ENCODE measurements at places on chromosomes 11 and 22.

- peak; percentile 64 for DNase-seq
Measured at GRCh38 chr22:46070803-46071450, 79.4 kb upstream of the PPARA start.

- DNase-seq = no peak
Measured at GRCh38 chr11:66789097-66789890, 53.9 kb upstream of the RCE1 start.

GRCh38 chr11:70555078-70555477 is 156.7 kb downstream of the CTTN start:
- DNase-seq = no peak

DNA sequence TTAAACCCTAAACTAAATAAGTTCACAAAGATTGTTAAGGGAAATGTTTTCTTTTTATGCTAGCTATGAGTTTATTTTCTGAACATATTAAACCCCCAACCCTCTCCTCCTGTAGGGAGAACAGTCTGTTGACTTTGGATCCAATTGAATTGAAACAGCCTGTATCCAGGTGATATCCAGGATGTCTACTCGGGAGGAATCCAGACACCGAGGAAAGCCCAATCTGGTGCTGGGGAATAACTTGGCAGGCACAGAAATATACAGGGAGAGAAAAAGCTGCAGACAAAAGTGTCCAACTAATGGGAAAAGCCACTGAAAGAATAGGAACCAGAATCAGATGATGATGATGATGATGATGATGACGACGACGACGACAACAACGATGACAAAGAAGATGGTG is 93.9 kb upstream of the API5 start:
- DNase-seq = no peak

DNA sequence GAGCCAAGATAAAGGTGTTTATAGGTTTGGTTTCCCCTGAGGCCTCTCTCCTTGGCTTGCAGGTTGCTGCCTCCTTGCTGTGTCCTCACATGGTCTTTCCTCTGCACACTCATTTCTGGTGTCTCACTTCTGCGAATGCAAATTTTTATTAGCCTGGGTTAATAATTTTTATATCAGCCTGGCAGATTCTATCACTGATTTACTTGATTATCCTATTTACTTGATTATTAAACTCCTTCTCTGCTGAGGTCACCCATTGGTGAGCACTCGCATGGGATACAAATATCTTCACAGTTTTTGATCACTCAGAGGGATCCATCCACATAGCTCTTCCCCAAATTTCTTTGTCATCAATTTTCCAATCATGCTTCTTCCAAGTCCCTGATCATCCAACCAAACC is 90.9 kb upstream of the IGLL5 start:
- no peak for DNase-seq

DNA sequence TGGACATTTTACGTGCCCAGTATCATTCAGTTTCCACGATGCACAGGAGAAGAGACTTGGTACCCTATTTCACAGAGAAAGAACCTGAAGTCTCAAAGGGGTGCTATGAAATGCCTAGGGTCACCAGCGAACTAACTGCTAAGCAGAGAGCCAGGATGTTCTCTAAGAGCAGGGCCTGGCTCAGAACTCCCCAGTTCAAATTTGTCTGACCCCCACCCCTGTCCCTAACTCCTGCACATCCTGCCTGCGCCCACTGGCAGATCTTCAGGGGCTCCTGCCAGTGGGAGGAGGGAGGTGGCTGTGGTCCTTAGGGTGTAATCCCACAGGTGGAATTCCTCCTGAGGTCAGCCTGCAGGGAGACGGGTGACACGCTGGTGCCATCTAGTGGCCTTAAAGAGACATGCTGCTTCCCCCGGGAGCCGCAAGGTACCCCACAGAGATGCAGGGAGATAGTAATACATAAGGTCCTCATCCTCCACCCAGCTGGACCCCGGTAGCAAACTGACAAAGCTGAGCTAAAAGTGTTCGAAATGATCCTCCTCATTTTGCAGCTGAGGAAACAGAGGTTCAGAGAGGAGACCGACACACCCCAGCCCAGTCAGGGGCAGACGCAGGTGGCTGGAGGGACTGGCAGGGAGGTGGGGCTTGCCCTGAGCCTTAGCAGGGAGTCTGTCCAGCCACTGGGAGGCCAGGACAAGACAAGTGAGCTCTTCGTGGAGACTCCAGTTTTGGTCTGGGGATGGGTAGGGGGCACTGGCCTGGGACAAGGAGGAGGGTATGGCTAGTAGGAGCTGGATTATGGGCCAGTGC is 34.1 kb downstream of the MB start:
- DNase-seq = peak; percentile 53
